Epithelial cell of alveolus of lung (primary cell): ENCODE measurements at places on chromosomes 2 and 18. TPM values are rescaled to one million over a fixed set of nuclear protein-coding genes. Genes with fewer than 3 reads are reported as not detected.

RTP5 gene
- total RNA-seq: not detected in 2 replicates

HOXD13 gene
- total RNA-seq: not detected in 2 replicates

OTOF gene
- total RNA-seq: 0.24 TPM in 1 of 2 replicates, not detected in the other

ERMN gene
- not detected in 2 replicates for total RNA-seq

SOX11 gene
- 9.6 and 21.8 TPM in 2 replicates for total RNA-seq
